Stimulated activated memory B cell treated with anti-CD40 and anti-IgM and Interleukin-4, amounts not matched to agents 10 μg/mL and 1 μg/mL and 100 μg/mL, for 72 hours (primary cell): ENCODE measurements at places on chromosomes 11 and 22.

- no peak for ATAC-seq
Measured at GRCh38 chr11:2912498-2912897, 16.7 kb downstream of the PHLDA2 start.

DNA sequence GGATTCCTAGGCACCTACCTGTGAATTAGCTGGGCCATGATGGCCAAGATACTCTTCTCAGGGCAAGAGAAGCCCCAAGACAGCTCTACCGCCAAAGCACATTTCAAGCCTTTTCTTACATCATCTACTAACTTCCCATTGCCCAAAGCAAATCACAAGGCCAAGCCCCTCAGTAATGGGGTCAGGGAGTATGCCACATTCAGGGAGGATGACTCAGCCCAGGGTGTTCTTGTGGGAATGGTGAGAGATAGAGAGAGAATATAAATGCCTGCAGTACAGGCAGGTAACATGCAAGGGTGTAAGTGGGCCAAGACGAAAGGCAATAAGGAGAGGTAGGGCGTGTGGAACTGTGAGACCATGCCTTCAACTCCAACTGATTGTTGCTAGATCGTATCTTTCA is 162.5 kb upstream of the ISX start:
- no peak for ATAC-seq

DNA sequence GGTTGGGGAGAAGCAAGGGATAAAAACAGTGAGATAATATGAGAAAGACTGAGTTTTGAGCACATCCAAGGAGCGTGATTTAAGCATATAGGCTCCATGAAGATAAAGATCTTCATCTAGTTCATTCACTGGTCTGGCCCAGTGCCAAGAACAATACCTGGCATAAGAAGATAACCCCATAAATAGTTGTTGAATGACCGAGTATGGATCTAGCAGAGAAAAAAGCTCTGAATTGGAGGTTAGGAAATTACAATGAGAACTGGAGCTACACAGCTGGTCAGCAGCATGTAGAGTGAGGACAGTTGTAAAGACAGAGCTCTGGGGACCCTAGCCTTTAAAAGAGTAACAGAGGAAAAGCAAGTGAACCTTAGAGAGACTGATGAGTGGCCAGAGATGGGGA is 33.0 kb upstream of the PAK1 start:
- ATAC-seq = no peak

GRCh38 chr11:87215236-87215635 is 177.5 kb downstream of the TMEM135 start:
- no peak for ATAC-seq

DNA sequence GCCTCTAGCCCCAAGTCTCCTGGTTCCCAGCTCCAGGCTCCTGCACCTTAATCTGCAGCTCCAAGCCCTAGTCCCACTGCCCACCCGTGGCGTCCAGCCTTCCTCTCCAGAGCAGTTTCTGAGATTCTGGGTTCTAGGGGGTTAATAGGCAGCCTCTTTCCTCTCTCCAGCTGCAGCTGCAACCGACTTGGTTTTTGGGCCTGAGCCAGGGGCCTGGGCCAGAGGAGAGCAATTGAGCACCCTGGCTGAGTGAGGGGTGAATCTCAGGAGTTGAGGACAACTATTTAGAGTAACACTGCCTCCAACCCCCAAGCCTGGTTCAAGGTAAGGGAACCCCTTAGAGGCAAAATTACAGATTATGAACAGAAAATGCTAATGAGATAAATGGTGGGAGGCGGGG is 9.0 kb upstream of the CHRM1 start:
- ATAC-seq = no peak

- ATAC-seq = peak; percentile 76
Measured at GRCh38 chr11:100687630-100688395, 725 bp downstream of the ARHGAP42 start.

- no peak for ATAC-seq
Measured at GRCh38 chr22:22400964-22401363, 107.6 kb downstream of the ZNF280B start.
